NCI-H1105 treated with DMSO at 0.1 percent for 48 hours (cell line): ENCODE measurements at places on chromosomes 2 and 18.
A peak's percentile ranks its signal among the peaks of the same experiment; 100 is the strongest.

DNA sequence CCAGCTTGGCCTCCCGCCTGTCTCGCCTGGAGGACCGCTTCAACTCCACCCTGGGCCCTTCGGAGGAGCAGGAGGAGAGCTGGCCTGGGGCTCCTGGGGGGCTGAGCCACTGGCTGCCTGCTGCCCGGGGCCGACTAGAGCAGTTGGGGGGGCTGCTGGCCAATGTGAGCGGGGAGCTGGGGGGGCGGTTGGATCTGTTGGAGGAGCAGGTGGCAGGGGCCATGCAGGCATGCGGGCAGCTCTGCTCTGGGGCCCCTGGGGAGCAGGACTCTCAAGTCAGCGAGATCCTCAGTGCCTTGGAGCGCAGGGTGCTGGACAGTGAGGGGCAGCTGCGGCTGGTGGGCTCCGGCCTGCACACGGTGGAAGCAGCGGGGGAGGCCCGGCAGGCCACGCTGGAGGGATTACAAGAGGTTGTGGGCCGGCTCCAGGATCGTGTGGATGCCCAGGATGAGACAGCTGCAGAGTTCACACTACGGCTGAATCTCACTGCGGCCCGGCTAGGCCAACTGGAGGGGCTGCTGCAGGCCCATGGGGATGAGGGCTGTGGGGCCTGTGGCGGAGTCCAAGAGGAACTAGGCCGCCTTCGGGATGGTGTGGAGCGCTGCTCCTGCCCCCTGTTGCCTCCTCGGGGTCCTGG, 3.7 kb upstream of the KHK start:
- no peak for DNase-seq

- DNase-seq = no peak
Observed at GRCh38 chr2:144619760-144620159, 99.8 kb upstream of the ZEB2 start.

DNA sequence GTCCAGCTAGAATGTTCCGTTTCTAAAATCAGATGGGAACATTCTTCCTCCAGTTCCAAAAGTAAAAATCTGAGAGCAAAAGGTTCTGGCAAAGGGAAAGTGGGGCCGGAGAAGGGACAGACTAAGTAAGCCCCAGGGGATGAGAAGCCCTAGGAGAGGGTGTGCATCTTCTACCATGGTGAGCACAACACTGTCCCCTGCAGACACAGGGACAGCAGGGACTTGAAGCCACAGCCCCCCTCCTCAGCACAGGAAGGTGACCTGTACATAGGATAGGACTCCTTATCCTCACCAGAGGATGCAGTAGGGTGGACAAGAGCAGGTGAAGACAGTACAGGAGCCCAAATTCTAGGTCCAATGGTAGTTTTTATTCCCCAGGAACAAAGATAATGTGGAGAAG, 12.6 kb upstream of the ATRAID start:
- no peak for DNase-seq

- DNase-seq = no peak
Observed at GRCh38 chr2:10234409-10235094, 68.2 kb upstream of the HPCAL1 start.

DNA sequence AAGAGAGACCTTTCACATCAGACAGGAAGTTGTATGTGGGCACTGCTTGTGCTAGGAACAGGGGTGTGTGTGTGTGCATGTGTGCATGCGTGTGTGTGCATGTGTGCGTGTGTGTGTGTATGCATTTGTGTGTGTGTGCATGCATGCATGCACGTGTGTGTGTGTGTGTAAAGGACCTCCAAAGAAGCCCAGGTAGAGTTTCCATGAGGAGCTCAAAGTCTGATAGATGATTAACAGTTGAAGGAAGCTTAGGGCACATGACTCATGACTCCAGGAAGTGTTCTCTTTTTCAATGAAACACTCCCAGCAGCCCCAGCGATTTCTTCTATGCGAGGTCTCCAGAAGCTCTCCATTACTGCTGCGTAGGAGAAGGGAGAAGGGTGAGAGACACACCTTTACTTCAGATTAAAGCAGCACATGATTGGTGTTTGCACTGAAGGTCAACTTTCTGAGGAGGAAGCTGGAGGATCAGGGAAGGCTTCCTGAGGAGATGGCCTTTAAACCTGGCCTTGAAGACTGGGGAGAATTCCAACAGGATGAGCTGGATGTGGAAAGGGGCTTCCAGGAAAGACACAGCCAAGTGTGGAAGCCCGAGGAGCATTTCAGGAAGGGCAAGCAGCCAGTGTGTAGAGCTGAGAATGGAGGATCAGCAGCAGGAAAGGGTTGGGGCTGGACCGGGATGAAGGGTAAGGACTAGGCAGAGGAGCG, 77.7 kb downstream of the SMAD4 start:
- DNase-seq = no peak

- peak; percentile 51 for DNase-seq
Observed at GRCh38 chr2:240452462-240453256, 17.2 kb downstream of the GPC1 start.

DNA sequence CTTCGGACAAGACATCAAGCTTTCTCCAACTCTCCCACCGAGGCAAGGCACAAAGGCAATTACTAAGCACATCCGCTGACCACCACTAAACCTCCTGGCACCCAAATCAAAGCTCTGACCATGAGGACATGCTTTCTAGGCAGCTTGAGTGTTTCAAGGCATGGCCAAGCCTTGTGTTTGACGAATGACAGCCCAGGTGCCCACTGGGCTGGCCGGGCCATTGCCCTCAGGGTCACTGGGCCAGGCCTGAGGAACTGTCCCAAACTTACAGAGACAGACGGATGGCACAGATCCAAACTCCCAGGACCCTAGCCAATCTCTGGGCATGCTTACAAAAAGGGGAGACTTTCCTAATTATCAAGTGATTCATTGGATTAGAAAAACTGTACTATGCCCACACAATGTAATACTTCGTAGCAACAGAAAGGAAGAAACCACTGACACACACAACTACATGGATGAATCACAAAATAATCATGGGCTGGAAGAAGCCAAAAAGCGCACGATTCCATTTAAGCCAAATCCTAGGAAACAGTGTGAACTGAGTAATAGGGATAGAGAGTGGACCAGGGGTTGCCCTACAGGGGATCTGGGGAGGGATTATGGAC, 20.2 kb downstream of the CRACDL start:
- DNase-seq = no peak

- no peak for DNase-seq
Observed at GRCh38 chr18:45551142-45551815, 64.0 kb upstream of the SLC14A2 start.

DNA sequence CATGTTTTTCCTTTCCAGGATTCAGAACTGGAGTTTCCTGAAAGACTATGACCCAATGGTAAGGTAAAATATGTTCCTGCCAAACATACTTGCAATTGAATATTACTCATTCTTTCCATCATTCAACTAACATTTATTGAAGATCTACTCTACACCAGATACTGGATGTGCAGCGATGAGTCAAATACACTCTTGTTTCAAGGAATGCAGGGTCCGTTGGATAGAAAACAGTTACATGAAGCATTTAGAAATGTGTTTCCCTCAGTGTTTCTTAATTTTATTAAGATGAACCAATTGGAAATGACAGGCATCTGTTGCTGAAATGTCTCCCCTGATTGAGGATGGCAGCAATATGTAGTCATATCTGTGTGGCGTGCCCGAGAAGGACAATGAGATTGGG, 14.8 kb upstream of the SLC66A3 start:
- DNase-seq = no peak

- DNase-seq = no peak
Observed at GRCh38 chr2:96887493-96888012, 17.7 kb upstream of the SEMA4C start.

DNA sequence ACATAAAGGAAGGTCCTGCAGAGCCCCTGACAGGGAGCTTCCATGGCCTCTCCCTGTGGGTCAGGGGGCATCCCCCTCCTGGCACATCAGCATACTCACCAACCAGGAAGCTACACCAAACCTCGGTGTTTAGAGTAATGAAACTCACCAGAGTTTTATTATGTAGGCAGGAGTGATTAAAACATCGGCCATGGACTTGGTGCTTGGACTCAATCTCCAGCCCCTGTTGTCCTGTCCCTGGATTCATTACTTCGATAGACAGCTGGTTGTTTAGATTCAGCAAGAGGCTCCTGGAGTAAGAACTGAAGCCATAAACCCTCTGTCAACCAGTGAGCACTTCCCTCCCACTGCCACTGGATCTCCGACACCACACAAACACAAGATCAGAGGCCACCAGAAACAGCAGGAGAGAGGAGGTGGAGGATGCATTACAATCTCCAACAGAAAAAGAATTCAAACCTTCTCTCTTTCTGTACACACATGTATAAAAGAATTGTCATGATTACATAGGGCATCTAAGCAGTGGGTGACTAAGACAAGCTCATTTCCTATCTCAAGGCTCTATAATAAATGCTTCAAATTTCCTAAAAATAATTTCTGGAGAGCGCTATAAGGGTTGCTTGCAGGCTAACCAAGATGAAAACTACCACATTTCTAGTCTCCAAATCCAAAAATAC, 27.2 kb downstream of the TBC1D8 start:
- no peak for DNase-seq

DNA sequence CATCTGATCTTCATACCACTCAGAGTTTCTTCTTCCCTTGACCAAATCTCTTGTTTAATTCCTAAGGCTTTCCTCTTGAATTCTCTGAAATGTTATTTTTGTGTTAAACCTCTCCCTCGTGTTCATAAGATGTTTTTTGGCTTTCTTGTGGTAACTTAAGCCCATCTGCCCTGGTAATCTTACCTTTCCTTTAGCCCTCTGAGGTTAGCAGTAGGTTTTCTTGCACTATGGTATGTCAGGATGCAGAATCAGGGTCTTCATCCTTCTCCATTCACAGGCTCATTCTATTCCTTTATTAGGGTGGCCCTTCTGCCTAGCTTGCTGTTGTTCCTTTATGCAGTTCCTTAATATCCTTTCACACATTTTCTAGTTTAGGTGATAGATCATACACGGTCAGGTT, 24.1 kb downstream of the GIGYF2 start:
- DNase-seq = no peak

GRCh38 chr2:27963472-27963871, 72.9 kb downstream of the BABAM2 start:
- no peak for DNase-seq

GRCh38 chr2:29618024-29618423, 303.4 kb downstream of the ALK start:
- no peak for DNase-seq

DNA sequence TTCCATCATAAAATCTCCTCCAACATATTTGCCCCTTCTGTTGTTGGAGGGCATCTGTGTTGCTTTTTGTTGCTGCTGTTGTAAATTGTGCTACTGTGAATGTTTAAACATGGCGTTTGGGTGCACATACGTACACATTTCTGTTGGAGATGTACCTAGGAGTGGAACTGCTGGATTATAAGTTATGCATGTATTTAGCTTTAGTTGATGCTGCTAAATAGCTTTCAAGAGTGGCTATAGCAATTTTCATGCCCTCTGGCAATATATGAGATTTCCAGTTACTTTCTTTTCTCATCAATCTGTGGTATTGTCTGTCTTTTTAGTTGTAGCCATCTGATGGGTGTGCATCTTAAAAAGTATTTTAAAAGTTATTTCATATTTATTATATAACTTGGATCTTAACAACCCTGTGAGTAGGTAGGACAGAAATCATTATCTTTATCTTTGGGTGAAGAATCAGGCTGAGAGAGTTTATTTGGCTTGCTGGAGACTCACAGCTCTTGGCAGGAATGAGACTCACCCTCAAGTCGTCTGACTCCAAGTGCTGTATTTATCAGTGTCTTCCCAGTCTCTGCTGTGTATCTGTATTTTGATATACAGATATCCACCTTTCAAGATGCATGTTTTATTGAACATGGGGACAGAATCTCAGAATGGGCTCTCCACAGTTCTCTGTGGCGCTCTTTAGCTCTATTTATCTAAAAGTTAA, 16.9 kb downstream of the ZNF236 start:
- no peak for DNase-seq

DNA sequence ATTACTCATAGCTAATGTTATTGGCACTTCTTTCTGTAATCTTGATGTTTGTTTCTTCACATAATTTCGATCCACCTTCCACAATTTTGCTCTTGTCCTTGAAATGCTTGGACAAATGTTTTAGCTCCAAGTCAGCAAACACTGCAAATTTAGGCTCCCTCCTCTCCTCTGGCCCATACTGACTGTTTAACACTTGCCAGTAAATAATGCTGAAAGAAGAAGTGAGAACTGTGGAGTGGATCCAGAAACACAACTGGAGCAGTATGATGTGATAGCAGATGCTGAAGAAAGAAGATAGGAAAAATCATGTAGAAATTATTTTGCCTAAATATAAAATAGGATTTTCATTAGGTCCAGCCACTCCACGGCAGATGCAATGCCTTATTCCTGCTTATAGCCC, 415.0 kb upstream of the GYPC start:
- DNase-seq = no peak

DNA sequence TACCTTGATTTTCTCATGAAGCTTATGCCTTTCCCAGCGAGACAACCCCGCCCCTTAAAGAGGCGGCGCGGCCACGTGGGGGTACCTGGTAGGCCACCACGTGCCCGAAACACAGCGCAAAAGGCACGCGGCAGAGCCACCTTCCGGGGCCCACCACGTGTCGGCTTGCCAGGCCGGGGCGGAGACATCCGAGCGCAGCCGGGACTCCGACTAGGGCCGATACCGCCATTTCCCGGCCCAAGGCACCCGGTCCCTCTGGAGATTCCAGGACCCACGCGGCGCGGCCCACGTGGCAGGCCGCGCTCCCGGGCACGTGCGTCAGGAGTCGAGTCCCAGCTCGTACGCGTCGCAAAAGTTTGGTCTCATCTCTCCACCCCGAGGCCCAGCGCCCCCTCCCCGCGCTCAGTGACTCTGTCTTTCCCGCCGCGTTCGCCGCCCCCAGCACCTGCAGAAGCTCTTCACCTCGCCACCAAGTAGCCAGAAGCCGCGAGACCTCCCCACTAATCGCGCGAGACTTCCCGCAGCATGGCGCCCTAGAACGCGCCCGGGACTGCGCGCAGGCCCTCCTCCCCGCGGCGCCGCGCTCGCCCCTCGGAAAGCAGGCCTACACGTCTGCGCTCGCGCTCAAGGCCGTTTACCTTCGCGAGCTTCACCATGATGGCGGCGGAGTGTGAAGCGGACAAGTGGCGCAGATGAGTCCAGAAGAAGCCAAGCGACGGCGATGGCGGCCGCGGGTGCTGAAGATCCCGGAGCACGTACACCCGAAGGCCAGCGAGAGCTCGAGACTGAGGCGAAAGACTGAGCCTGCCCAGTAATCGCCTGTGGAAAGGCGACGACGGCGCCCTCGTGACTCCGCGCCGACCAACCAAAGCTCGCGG, at the start of gene NCL:
Gene NCL (minus strand): TSS at position 787 of the 878 bp plus-strand sequence. CDS start 131 bp downstream, at position 656.
- DNase-seq = peak; percentile 73

GRCh38 chr18:7139409-7139808, 21.8 kb upstream of the LAMA1 start:
- DNase-seq = no peak

- DNase-seq = no peak
Observed at GRCh38 chr2:120861191-120861575, 125.5 kb downstream of the GLI2 start.

DNA sequence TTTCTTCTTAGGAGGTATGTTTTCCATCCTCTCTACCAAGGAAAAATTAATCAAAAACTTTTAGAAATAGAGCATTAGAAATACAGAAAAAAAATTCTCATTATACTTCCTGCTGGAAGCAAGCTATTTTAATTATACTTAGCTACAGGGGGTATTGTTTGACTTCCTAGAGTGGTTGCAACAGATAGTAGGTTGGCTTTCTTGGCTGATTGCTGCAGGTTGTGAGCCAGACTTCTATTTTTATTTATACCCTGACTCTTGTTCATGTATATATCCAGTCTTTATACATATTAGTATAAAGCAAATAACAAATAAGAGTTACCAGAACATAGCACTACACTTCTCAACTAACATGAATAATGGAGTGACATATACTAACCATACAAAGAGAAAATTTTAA, 460.8 kb upstream of the REG3G start:
- no peak for DNase-seq
